ENCODE measurements at places on chromosomes 1 and 21.

GRCh38 chr1:223207293-223208066 lies 64.4 kb upstream of the TLR5 start:
- no peak for DNase-seq

- no peak for DNase-seq
Measured at GRCh38 chr1:79568411-79568810, 561.9 kb upstream of the ADGRL4 start.

DNA sequence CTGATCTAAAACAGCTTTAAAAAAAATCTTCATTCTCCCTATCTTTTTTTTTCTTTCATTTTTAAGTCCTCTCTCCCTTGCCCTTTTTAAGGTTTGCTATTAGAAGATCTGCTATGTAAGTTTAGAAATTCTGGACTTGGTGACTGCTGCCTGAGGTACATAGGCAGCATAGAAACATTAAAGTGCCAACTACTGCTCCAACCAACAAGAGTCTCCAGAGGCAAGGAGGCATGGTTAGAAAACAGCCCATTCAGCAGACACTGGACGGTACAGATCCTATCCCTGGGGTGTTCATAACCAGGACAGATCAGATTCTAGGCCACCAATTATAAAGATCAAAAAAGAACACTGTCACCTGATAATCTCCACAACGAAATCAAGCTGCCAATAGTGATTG lies 36.6 kb downstream of the GPR3 start:
- DNase-seq = no peak

DNA sequence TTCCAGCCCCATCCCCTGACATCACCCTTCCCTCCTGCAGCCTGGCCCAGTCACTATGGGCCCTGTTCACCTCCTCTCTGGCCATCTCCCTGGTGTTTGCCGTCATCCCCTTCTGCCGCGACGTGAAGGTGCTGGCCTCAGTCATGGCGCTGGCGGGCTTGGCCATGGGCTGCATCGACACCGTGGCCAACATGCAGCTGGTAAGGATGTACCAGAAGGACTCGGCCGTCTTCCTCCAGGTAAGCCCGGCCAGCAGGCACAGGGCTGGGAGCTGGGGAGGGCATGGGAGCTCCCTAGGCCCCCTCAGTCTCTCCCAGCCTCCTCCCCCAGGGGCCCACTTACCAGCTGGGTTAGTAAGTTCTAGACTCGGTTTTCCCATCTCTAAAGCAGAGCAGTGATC lies 52.1 kb downstream of the ELK4 start:
- DNase-seq = no peak

DNA sequence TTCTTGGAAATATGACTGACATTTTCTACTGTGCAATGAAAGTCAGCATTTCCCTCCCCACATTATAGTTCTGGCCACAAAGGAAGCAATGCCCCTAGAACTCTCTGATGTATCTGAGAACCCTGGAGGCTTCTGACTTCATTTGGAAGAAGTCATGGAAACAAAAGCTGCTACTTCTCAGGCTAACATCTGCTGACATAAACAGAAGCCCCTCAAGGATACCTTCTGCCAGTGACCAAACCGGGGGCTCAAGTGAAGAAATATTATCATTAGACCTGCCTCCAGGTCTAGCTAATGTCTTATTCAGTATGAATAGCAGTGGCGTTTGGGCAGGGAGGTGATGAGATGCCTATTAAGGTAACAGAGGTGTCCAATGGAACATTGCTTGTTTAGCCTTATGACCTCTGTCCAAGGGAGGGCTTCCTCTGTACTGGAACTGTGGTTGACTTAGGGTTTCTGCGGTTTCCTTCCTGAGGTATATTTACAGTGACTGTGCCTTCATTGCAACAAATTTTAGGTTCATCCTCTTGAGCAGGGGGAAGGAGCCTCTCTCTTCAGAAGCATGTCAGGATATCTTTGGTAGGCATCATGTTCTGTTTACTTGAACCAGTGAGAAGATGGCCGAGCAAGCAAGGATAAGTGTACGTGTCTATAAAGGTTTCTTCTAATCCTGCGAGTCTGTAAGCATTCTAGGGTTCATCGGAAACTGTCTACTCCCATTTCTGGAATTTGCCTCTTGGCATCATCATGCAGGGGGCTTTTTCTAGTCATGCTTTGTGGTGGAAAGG lies 161.7 kb downstream of the PBX1 start:
- DNase-seq = no peak

- DNase-seq = no peak
Measured at GRCh38 chr1:62514746-62515423, 78.0 kb downstream of the USP1 start.

DNA sequence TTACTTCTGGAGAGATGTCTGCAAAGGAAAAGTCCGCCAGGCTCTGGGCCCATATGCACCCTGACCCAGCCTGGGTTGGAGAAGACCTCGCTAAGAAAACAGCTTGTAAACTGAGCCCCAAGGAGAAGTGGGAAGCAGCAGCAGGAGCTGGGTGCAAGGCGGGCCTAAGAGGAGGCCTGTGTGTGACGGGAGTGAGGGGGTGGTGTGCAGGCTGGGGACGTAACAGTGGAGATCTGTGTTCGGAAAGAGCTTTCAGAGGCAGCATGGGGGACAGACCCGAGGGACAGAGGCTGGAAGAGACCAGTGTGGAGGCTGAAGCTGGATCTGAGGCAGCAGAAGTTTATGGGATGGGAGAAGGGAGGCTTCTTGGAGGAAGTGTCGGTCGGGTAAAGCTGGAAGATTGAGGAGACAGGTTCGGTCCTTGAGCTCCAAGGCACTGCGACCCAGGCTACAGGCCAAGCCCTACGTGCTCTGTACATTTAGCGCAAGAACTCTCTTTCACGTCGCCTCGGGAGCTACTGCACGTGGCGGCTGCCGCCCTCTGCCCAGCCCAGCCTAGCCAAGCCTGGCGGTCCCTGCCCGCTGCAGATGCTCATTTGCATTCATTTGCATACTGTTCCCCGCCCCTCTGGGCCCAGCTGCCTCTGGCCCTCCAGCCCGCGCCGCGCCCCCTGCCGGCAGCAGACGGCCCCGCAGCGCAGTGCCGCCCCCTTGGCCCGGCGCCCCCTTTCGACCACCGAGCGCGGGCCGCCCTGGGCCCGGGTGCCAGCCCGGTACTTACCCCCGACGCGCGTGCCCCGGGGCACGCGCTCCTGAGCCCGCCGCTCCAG lies 6.3 kb downstream of the HPCA start:
- no peak for DNase-seq

DNA sequence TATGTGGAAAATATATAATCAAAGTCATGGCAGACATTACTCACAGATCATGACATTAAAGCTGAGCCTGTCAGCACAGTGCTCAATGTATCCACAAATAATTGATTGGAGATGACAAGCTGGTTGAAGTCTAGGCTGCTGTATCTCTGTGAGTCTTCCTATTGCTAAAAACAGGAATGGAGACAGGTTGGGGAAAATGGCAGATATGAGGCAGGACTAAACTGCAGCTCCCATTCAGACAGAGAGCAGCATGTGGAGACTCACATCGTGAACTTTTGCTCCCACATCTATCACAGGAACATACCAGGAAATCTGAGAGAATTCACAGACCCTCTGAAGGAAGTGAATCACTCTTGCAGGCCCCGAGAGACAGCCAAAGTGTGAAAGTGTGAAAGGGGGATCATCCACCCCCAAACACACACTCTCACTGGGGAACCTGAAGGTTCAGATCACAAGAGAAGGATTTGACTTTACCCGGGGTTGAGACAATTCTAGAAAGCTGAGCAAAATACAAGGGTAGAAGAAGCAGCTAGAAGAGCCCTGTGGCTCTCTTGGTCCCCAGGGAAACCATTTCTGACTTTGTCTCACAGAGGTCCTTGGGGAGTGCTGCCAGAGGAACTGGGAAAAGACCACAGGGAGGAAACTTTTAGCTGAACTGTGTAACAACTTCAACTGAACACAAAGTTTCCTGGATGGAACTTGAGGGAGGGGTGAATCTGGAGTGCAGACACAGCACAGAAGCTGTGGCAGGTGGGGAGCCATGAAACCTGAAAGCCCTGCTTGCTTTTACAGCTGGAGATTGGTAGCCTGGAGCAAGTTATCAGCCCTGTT lies 173.4 kb downstream of the S1PR1 start:
- no peak for DNase-seq

GRCh38 chr1:247845011-247845692 lies 3.5 kb upstream of the OR11L1 start:
- no peak for DNase-seq

GRCh38 chr1:239539051-239539450 lies 152.7 kb downstream of the CHRM3 start:
- no peak for DNase-seq

Measured in activated CD4-positive, CD25-positive, alpha-beta regulatory T cell (primary cell).